Hematopoietic multipotent progenitor cell treated with erythropoietin and hydrocortisone succinate and interleukin-3 and kit ligand, for 8 days (in vitro differentiated cells): ENCODE measurements at places on chromosomes 13 and 19.

- no peak for DNase-seq
Observed at GRCh38 chr13:51679616-51680015, 95.4 kb downstream of the WDFY2 start.

GRCh38 chr19:55041627-55042343 is 3.7 kb upstream of the GP6 start:
- peak; percentile 26 for DNase-seq

- no peak for DNase-seq
Observed at GRCh38 chr19:37867831-37868230, 38.6 kb downstream of the WDR87 start.

DNA sequence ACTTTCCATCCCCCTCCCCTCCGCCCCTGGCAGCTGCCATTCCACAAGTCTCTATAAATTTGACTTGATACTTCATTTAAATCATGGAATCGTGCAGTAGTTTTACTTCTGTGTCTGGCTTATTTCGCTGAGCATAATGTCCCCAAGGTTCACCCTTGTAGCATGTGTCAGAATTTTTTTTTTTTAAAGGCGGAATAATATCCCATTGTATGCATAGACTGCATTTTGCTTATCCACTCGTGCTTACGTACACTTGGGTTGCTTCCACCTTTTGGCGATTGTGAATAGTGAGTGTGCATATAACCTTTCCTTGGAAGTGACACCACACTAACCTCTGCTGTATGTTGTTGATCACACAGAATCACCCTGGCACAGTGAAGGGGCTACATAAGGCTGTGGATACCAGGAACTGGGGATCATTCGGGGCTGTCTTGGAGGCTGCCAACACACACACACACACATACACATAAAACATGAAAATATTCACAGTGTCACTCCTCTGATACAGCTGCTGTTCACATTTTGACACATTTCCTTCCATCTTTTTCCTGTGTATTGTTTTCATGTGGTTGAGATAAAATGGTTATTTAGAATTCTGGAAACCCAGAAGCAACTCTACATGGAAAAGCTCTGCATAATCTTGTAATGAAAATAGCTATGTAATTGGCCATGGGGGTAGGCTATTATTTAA is 13.3 kb downstream of the ZNF71 start:
- no peak for DNase-seq

GRCh38 chr13:109415057-109415456 is 371.3 kb downstream of the IRS2 start:
- no peak for DNase-seq

GRCh38 chr13:20393273-20394168 is 132.1 kb downstream of the CRYL1 start:
- no peak for DNase-seq

DNA sequence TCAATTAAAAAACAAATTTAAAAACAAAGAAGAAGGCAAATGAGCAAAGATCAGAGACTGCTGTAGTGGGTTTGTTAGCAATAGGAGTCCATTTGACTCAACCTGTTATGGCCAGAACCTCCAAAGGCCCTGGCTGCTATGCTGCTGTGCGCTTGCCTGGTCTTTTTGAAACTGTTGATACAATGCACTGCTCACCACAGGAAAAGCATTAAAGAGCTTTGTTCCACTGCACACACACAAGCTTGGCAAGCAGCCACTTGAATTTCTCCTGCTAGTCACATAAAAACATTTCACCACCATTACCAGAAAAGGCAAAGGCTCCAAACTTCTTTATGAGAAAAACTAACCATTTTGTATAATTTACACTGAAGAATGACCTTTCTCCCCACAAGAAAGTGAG is 132.2 kb downstream of the FREM2 start:
- DNase-seq = no peak

DNA sequence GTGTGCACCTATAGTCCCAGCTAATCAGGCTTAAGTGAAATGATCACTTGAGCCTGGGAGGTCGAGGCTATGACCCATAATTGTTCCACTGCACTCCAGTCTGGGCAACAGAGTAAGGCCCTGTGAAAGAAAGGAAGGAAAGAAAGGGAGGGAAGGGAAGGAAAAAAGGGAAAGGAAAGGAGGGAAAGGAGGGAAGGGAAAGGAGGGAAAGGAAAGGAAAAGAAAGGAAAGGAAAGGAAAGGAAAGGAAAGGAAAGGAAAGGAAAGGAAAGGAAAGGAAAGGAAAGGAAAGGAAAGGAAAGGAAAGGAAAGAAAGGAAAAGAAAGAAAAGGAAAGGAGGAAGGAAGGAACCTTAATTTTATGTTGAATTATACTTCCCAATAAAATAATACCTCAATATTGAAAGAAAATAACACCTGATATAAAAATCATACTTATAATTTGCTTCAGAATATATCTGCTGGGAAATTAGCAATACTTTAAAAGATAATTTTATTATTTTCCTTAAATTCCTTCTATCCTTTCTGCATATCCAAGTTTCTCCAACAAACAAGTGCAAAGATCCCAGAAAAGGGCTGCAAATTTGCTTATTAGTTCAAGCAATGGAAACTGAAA is 177.3 kb downstream of the KLF12 start:
- DNase-seq = no peak

GRCh38 chr13:101301053-101301452 is 115.3 kb downstream of the NALCN start:
- no peak for DNase-seq

- DNase-seq = peak; percentile 89
Observed at GRCh38 chr19:10290876-10291553, 1.3 kb downstream of the ICAM5 start.

DNA sequence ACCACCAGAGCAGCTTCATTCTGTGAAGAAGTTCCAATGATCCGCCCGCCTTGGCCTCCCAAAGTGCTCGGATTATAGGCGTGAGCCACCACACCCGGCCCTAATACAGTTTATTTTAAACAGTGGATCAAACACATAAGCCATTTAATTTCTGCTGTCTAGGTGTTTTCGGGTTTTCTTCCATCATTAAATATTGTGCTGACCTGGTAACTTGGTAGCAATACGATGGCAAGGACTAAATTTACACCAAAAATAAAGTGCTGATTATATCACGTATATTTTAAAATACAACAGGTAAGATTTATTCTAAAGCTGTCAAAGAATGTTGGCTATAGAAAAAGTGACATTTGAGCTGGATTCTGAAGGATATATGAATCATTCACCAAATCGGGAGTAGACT is 1.3 kb downstream of the MED4 start:
- no peak for DNase-seq

DNA sequence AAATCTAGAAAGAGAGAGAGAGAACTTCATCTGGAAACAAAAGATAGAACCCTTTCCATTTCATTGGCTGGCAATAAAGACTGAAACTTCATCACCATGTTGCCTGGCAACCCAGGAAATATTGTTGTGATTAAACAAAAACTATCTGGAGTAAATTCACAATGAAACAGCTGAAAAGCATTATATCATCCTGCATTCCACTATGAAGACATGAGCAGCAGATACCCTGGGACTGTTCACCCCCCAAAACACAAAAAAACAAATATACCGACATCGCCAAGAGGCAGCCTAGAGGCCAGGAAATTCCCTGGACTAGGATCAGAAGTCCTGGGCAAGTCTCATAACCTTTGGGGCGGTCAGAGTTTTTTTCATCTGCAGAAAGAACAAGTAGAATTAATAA is 158.3 kb downstream of the FOXO1 start:
- no peak for DNase-seq

DNA sequence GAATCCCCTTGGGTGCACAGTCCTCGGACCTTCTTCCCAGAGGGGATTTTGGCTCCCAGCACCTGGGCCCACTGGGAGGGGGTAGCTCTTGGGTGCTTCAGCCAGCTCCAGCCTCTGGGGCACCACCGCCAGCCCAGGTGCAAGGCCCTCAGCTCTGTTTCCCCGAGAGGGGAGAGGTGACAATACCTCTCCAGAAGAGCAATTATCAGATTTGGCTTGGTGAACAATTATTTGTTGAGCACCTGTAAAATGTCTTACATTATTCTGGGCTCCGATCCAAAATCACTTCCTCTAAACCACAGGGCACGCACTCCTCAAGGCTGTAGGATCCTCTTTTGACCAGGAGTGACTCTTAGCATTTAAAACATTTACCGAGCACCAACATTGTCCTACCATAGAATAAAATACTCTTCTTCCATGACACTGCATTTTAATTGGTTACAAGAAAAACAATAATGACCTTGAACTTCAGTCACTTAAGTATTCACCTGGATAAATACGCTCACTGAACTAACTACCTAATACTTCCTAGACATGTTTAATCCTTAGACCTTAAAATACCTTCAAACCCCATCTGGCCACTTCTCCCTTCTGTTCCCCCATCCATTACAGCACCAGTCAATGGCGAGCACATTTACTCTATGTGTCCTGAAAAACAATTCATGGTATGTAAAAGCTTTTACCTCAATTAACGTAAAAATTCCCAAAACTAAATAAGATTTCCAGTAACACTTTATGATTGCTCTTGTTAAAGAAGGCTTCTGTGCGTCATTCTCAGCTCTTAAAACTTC is 54.8 kb downstream of the ABCC4 start:
- DNase-seq = peak; percentile 37

DNA sequence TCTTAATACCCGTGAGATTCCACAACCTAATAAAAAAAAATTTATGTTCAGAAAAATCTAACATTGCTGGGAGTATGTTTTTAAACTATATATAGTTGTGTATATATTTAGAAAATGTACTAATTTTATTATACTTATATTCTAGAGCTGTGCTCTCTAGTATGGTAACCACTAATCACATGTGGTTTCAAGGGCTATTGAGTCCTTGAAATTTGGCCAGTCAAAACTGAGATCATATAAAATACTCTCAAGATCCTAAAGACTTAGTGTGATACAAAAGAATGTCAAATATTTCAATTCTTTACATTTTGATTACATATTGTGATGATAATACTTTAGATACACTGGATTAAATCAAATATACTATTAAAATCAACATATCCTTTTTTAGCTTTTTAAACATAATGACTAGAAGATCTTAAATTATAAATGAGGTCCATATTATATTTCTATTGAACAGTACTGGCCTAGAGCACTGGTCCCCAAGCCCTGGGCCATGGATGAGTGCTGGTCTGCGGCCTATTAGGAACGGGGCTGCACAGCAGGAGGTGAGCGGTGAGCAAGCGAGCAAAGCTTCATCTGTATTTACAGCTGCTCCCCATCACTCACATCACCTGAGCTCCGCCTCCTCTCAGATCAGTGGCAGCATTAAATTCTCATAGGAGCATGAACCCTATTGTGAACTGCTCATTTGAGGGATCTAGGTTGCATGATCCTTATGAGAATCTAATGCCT is 176.5 kb upstream of the NBEA start:
- DNase-seq = no peak

DNA sequence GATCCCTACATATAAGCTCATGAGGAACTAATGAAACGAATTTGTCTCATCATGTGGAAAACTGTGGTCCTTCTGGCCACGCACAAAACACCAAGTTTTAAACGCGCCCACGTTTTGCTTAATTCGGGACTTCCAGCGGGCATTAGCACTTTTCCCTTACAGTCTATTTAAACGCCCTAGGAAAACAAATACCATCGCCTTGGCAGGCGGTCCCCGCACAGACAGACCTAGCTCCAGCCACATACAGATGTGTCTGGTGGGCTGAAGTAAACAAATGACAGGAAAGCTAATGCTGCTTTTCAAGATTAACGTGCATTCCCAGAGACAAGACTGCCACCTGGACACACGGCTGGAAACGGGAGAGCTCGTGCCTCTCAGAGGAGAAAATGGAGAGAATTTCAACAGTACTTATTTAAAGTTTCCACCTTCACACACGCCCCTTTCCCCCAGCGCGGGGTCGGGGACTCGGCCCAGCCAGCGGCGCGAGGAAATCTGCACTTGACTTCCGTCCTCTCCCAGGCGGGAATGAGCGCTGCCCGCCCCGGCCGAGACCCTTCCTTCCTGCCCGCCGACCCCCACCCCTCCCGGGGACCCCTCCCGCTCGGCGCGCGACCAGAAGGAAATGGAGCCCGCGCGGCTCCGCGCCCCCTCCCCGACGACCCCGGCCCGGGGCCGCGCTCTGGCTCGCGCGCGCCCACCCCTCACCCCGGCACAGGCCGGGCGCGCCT is 931 bp downstream of the USP12 start:
- DNase-seq = peak; percentile 36

DNA sequence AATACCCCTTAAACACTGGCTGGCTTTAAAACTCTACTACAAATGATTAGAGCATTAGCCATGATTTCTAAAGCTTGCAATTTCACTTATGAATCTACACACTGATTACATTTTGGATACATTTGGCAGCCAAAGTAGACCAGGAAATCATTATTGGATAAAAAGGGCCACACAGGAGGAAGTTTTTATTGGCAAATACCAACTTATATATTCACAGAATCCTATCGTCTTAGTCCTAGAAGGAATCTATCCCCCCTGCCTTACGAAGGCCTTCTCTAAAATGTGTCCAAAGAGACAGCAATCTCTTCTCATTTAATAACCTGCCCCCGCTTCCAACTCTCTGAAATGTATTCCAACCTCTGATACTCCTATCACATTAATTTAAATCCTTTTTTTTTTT is 52.5 kb downstream of the KLF5 start:
- DNase-seq = no peak

- DNase-seq = no peak
Observed at GRCh38 chr13:76790980-76791819, 95.0 kb downstream of the KCTD12 start.

- DNase-seq = no peak
Observed at GRCh38 chr13:109422161-109422560, 364.2 kb downstream of the IRS2 start.

DNA sequence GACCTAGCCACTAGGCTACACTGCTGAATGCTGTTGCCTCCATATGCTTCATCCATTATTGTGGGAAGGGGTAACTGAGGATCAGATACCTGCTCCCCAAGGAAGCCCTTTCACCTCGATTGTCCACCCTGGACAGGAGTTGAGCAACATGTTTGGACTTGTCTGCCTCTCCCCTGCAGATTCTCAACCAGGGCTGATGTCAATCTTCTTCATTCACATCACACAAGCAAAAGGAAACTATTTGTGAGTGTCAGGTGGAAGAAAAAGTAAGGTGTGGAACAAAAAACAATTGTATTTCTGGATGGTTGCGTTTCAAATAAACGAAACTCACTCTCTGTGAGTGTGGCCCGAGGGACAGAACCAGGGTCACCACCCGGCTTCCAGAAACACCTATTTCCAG is 29.5 kb upstream of the MUC16 start:
- DNase-seq = no peak

- no peak for DNase-seq
Observed at GRCh38 chr13:96527497-96527896, 437.6 kb downstream of the HS6ST3 start.

- DNase-seq = no peak
Observed at GRCh38 chr13:43682701-43683100, 104.1 kb downstream of the ENOX1 start.

GRCh38 chr13:110528371-110528770 is 33.2 kb downstream of the RAB20 start:
- no peak for DNase-seq

DNA sequence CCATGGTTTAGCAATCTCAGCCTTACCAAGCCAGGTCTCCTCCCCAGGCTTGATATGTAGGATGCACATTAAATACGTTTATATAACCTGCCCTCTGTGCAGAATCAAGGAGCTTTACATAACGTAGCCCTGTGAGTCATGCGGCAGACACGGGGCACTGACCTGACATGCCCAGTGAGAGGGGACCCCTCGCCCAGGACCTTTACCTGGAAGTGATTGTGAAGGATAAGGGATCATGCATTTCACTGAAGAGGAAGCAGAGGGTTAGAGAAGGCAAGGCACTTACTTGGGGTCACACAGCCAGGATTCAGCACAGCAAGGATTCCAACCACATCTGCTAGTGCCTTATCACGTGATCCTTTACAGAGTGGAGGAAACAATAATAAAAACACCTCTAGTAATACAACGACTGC is 18.9 kb upstream of the FOSB start:
- no peak for DNase-seq

GRCh38 chr13:31908696-31909411 is 122.7 kb upstream of the FRY start:
- DNase-seq = peak; percentile 14
